ENCODE measurements at places on chromosomes 5 and 9.

DNA sequence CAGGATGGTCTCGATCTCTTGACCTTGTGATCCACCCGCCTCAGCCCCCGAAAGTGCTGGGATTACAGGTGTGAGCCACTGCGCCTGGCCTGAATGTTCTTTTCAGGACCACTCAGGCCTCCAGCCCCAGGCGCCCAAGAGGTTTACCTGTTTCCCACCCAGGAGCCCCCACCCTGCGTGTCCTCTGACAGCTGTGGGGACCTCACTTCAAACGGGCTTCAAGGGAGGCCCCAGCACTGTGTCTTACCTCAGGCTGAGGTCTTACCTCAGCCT is 19.1 kb upstream of the SLC6A19 start:
- DNase-seq, result no peak

DNA sequence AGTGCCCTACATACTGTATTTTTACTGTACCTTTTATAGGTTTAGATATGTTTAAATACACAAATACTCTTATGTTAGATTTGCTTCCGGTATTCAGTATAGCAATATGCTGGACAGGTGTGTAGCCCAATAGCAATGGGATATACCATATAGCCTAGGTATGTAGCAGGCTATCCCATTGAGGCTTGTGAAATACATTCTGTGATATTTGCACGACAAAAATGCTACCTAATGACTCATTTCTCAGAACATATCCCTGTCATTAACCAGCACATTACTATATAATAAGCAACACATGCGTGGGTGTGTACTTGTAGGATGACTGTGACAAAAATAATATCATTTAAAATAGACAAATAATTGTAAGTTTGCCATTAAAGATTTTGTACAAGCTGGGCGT is 208.8 kb downstream of the MRPS30 start:
- no peak for DNase-seq

- no peak for DNase-seq
Measured at GRCh38 chr5:155389498-155389897, 375.9 kb downstream of the KIF4B start.

GRCh38 chr9:77899679-77900354 is 131.8 kb downstream of the GNAQ start:
- DNase-seq, result no peak

DNA sequence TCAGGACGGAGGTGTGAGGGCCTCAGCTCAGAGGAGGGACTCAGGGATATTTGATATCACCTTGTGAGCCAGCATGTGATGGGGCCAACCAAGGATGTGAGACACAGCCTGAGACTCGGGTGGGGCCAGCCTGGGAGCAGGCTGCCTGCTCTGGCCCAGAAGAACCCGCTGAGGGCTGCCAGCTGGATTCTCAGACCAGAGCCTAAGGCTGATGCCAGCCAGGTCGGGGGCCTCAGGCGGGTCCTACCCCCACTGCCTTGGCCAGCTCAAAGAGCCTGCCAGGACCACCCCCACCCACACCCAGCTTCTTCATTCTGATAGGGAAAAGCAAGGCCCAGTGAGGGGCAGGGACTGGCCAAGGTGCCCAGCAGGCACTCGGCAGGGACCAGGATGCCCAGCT is 20.3 kb upstream of the DUSP1 start:
- DNase-seq, result no peak

GRCh38 chr9:112421771-112422222 is 41.9 kb downstream of the HSDL2 start:
- DNase-seq, result no peak

DNA sequence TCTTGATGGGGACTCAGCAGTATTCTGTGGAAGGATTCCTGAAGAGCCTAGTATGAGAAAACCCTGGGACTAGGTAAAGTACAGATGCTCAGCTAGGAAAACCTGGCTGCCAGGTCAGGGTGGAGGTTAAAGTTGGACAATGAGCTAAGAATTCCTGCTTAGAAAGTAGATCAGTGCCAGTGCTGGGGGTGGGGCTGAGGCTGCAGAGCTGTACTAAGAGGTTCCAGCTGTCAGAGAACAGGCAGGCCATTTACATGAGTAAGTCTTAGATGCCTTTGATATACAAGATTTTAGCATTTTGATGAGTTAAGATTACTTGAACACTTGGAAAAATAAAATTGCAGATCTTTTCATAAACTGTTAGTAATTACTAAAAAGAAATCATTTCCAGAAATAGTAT is 332.3 kb upstream of the NUDT12 start:
- no peak for DNase-seq

DNA sequence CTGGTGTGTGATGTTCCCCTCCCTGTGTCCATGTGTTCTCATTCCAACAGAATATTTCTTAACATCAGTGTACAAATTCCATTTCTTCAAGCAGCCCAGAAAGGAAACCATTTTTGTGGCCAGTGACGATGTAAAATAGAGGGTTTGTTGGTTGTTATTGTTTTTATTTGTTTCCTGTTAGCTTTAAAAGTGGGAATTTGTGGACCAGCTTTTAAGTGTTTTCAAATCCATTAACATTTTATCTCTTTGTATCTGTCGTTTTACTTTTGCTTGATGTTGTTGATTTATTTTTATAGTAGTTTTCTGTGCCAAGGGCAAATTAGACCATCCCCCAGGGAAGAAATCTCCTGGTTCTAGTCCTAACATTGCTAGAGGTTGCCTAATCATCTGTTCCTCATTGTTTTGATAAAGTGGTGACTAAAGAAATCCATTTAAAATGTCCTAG is 100.0 kb downstream of the GDNF start:
- DNase-seq, result no peak

DNA sequence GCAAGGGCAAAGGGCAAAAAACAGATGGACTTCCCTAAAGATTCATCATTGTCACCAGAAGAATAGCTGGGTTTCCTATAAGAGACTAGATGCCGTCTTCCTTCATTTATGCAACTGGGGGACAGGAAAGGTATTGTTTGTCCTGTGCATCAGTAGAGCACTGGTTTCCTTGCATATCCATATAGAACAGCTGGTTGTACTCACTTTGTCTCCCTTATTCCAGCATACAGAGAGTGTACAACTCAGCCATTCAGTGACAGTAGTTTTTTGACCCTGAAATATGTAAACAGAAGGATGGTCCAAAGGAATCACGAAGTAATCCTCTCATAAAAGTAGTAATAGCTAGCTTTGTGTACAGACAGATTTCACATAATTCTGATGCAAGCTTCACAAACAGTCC is 22.5 kb upstream of the MAST4 start:
- no peak for DNase-seq

- no peak for DNase-seq
Measured at GRCh38 chr9:121281614-121282276, 13.8 kb downstream of the GSN start.

DNA sequence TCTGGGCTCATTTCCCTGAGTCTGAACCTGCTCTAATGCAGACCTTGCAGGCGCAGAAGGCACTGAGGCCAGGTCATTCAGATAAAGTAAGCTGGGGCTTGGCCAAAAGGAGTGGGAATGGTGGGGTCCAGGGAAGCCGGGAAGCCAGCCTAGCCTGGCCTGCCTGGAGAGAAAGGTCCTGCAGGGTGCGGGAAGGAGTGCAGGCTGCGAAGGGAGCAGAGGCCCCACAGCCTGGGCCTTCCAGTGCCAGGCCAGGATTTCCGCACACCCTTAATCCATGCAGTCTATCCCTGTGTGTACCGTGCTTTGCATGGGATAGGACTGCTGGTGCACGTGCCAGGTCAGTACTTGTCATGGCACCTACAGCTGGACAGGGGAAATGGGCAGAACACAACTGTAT is 3.6 kb upstream of the STING1 start:
- DNase-seq, result no peak

- DNase-seq, result no peak
Measured at GRCh38 chr5:94748212-94748611, 129.7 kb downstream of the SLF1 start.

DNA sequence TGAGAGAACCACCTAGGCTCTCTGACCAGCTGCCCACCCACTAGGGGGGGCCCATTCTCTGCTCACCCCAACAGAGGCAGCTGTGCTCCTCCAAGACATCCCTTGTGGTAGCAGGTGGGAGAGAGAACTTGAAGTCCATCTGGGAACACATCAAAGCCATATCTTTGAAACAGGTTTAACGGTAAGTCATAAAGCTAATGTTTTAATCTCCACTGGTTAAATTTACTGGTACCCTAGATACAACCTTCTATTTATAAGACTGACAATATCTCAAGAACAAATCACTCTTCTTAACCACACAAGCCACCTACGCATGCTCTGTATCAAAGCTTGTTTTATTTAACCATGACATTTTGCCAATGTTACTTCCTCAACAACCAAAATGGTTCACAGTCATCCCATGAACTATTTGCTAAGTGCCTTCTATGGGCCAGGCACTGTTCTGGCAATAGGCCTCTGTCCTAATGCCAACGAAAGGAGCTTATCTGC is 20.4 kb downstream of the AUH start:
- no peak for DNase-seq

GRCh38 chr9:109307380-109308240 is 13.2 kb downstream of the EPB41L4B start:
- no peak for DNase-seq

- no peak for DNase-seq
Measured at GRCh38 chr5:15510831-15511230, 10.9 kb downstream of the FBXL7 start.

- DNase-seq, result no peak
Measured at GRCh38 chr9:33264003-33264472, 470 bp downstream of the BAG1 start.

Measured in stimulated activated CD8-positive, alpha-beta memory T cell treated with anti-CD3 and anti-CD28 coated beads, Interleukin-15, amount 100 ng/mL, for 1 hour (primary cell).